ENCODE measurements at places on chromosomes 2 and 18. TPM values are rescaled to one million over a fixed set of nuclear protein-coding genes. Genes with fewer than 3 reads are reported as not detected.

TGFA gene
- 0.42 TPM for total RNA-seq

XRCC5 gene
- total RNA-seq = 299 TPM

CRYGD gene
- total RNA-seq = not detected

LRRFIP1 gene
- 49.5 TPM for total RNA-seq

INHBB gene
- total RNA-seq = 0.09 TPM

KCNK3 gene
- not detected for total RNA-seq

TDRD15 gene
- total RNA-seq = not detected

HTR2B gene
- total RNA-seq = not detected

HOXD3 gene
- total RNA-seq = 0.66 TPM

ANKRD30BL gene
- not detected for total RNA-seq

GPR45 gene
- total RNA-seq = 0.29 TPM

C18orf54 gene
- total RNA-seq = 10.2 TPM

CTDSP1 gene
- total RNA-seq = 45.7 TPM

RAB17 gene
- total RNA-seq = 0.28 TPM

PSMD14 gene
- total RNA-seq = 232 TPM

SCN3A gene
- 0.19 TPM for total RNA-seq

DNA sequence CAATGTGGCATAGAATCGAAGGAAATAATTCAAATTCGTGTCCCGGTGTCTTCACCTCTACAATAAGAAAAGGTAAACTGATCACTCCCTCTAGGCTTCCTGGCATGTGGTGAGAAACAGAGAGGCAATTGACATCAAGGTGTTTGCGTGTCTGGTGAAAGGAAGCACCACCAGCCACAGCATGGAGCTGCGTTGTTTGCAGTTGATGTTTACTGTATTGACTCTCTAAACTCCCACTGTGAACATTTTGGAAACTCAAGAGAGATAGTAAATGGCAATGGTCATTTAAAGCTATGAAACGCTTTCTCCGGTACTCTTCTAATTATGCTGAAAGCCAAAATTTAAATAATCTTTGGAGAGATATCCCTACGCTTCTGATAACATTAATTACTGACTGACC lies 82.6 kb downstream of the SETBP1 start:
- no peak for DNase-seq

- no peak for DNase-seq
Observed at GRCh38 chr2:65294701-65295100, 67.1 kb downstream of the ACTR2 start.

- DNase-seq = no peak
Observed at GRCh38 chr2:129903586-129904425, 75.7 kb upstream of the RAB6C start.

DNA sequence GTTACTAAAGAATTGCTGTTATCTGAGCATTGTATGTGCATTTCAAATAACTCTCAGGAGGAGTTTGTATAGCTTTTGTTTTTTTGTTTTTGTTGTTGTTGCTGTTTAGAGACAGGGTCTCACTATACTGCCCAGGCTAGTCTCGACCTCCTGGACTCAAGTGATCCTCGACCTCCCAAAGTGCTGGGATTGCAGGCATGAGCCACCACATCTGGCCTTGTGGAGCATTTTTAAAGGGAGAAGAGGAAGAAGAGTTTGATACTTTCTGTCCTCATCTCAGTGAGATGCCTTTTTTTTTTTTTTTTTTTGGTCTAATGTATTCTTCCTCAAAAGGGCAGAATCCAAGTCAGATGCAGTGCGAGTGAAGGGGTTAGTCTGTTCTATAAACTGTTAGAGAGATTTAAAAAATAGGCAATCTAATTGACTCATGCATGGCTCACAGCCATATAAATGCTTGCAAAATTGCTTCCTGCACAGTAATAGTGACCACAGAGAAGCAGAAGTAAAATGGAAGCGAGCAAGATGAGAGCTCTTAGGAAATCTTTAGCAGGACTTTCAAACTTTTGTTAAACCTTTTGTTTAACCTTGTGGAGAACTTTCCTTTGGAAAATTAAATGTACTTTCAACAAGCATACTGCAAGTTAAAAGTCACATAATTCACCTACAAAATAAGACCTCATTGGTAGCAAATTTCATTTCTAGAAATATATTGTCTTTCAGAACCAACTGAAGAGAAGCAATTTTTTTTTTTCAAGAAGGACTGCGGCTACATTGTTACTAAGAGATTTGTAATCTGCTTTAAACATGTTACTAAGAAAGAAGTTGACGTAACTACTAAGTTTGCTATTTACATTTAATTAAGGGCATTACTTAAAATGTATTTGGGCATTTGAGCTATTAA lies 52.3 kb upstream of the ROCK1 start:
- peak; percentile 56 for DNase-seq

DNA sequence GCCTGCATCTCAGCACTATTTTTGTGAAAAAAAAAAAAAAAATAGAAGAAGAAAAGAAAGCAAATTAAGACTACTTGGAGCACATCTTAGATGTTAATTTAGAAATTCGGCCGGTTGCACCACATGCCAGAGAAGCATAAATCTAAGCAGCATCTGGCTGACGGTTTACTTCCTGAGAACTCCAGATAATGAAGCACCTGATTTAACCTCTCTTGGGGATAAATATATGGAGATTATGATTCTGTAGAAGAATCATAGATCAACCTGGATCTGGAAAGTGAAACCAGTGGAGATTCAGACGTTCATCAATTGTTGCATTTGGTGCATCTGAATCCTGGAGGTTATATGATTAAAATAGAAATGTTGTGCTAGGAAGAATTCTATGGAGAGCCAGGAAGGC lies 102.1 kb upstream of the SH3BP4 start:
- no peak for DNase-seq

DNA sequence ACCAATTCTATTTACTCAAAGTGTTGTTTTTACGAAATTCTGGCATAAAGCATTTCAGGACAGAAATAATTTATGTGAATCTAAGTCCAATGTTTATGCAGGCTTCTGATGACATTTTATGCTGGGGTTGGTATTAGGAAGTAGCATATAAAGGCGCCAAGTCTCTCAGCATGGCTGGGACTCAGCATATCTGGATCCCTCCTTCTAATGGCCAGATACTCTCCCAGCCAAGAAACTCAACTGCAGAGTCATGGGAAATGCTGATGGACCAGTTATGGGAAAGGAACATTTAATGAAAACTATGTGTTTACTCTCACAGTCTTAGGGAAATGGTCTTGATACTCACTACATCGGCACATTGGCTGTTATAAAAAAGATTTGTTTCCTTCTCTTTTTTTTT lies 392.2 kb downstream of the ARHGAP15 start:
- DNase-seq = no peak

- no peak for DNase-seq
Observed at GRCh38 chr2:64478502-64479230, 24.7 kb downstream of the LGALSL start.

GRCh38 chr2:99420031-99420430 lies 69.8 kb downstream of the REV1 start:
- no peak for DNase-seq

DNA sequence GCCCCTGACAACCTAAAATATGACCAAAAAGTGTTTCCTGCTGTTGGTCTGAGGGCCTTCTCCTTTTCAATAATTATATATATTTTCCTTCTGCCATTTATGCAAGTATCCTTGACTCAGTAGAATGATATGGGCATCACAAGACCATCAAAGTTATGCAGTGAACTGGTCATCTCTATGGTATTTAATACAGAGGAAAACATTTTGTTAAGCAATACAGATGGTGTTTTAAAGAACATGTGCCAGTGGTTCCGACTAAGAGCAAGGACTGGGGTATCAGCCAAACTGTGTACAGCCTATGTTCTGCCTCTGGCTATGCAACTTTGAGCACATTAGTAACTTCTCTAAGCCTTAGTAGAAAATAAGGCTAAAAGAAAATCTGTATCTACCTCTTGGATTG lies 179.0 kb downstream of the TRABD2A start:
- DNase-seq = no peak

DNA sequence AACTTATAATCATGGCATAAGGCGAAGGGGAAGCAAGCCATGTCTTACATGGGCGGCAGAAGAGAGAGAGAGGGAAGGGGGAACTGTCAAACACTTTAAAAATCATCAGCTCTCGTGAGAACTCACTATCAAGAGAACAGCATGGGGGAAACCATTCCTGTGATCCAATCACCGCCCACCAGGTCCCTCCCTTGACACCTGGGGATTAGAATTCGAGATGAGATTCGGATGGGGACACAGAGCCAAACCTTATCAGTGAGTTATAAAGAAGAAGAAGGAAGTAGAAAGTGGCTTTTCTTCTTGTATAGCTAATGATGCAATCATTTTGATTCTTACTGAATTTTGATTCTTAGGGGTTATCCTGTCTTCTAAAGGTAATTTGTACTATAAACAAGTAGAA lies 51.4 kb downstream of the SMCHD1 start:
- no peak for DNase-seq

- no peak for DNase-seq
Observed at GRCh38 chr2:217784996-217785543, 217.7 kb downstream of the TNS1 start.

- DNase-seq = no peak
Observed at GRCh38 chr2:30300122-30300455, 68.8 kb downstream of the LBH start.

- DNase-seq = no peak
Observed at GRCh38 chr2:47007223-47007825, 91.7 kb upstream of the MCFD2 start.

DNA sequence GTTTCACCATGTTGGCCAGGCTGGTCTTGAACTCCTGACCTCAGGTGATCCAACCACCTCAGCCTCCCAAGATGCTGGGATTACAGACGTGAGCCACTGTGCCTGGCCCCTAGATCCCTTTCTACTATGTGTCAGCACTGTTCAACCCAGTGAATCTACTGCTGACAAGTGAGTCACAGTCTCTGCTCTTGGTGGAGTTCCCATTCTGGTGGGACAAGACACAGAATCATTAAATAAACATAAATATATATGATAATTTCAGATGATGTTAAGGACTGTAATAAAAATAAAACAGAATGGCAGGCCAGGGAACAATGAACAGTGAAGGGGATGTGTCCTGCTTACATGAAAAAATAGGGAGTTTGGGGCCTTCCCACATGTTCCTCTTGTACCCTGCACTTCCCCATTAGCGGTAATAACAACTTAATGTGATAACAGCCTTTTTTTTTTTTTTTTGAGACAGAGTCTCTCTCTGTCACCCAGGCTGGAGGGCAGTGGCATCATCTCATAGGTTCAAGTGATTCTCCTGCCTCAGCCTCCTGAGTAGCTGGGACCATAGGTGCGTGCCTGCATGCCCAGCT lies 112.2 kb downstream of the CPO start:
- no peak for DNase-seq

- DNase-seq = no peak
Observed at GRCh38 chr2:42895791-42896135, 103.4 kb upstream of the HAAO start.

- DNase-seq = no peak
Observed at GRCh38 chr2:208010506-208010905, 14.8 kb downstream of the PLEKHM3 start.

DNA sequence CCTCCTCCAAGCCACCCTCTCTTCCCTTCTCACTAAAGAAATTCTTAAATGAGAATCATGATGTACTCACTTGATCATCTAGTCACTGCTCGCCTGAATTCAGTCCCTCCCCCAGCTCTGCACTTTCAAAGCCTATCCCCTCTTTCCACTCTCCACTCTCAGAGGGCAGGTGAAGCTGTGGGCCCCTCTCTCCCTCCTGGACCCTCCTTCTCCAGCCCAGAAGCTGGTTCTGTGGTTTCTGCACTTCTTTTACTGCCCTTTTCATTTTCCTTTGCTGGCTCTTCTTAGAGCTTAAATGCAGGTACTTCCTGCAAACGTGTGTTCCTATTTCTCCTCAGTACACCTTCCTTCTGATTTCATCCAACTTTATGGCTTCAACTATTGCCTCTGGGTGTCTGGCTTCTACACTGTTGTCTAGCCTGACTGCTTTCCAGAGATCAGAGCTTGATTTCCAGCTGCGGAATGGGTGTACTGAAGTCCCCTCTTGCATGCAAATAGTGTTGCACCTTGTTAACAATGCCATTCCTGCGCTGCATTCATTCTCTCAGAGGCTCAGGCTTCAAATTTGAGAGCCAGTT lies 15.3 kb upstream of the TXNDC2 start:
- DNase-seq = no peak

GRCh38 chr18:46445522-46446313 lies 211.3 kb downstream of the LOXHD1 start:
- no peak for DNase-seq

DNA sequence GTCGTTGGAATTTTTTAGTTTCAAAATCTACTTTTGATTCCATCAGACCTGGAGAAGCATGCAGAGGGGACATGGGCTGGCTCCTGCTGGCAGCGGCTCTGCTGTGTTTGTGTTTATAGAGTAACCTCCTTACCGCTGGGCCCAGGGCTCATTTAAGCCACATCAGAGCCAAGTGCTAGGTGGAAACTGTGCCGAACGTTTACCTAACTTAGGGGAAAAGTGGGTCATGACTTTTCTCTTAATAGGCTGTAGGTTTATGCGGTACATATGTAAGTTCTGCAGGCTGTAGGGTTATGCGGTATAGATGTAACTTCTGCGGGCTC lies 17.7 kb downstream of the CNDP2 start:
- no peak for DNase-seq

GRCh38 chr2:53969285-53969967 lies 1.4 kb downstream of the PSME4 start:
- no peak for DNase-seq

DNA sequence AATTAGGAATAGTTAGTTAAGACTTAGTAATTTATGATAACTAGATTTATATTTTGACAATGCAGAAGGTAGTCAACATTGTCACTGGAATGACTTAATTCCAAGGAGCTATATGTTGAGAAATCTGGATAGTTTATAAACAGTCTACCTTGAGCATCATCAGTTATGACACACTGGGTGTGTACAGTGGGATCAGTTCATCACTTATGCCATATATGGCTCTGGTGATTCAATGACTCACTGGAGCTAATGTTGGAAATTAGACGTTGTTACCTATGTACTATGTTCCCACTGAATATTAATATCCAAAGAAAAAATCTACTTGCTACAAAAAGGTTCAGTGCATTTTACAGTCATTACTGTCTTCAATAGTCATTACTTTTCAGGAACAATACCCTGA lies 34.0 kb upstream of the ITPRID2 start:
- DNase-seq = no peak

Measured in SJSA1 (cell line).